ENCODE measurements at places on chromosomes 3 and 15.

DNA sequence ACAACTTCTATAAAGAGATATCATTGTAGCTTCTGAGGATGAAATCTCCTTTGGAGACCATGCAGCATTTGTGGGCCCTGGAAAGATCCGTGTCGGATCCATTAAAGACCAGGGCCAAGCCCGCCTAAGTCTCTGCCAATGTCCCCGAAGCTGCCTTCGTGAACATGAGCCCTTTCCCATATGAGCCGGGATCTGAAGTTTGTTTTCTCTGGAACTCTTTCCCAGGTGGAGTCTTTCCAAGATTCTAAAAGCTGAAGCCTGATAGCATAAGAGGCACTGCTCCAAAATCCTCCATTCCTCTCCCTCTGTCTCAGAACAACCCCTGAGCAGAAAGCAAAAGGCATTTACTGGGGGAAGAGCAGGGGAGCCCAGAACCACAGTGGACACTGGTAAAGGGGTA is 274.6 kb downstream of the NTRK3 start:
- no peak for DNase-seq

GRCh38 chr15:74127255-74127953 is 3.0 kb upstream of the ISLR2 start:
- peak; percentile 78 for DNase-seq

- DNase-seq: no peak
These were observed 3.6 kb downstream of the LRRC57 start for GRCh38 chr15:42544853-42545629.

- no peak for DNase-seq
These were observed 158.8 kb downstream of the SLCO3A1 start for GRCh38 chr15:92012368-92012629.

DNA sequence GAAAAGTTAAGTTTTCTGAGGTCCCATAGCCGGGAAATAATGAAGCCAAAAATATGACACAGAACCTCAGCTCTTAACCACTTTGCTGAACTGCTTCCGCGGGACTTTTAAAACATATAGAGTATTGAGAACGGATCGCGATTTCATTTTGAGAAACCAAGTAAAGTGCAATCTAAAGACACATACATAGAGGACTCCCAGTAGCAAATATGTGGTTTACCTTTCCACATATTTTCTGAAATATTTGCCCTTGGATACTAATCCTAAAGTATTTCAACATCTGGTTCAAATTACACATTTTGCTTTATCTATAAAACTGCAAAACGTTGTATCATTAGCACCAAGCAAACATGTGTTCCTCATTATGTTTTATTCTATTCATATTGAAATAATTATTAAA is 776.5 kb downstream of the ROBO2 start:
- no peak for DNase-seq
